ENCODE measurements at places on chromosomes 2 and 18.

- DNase-seq, result no peak
Observed at GRCh38 chr2:39068299-39069135, 52.3 kb downstream of the SOS1 start.

GRCh38 chr2:228648541-228648940 is 467.1 kb upstream of the SPHKAP start:
- DNase-seq, result no peak

DNA sequence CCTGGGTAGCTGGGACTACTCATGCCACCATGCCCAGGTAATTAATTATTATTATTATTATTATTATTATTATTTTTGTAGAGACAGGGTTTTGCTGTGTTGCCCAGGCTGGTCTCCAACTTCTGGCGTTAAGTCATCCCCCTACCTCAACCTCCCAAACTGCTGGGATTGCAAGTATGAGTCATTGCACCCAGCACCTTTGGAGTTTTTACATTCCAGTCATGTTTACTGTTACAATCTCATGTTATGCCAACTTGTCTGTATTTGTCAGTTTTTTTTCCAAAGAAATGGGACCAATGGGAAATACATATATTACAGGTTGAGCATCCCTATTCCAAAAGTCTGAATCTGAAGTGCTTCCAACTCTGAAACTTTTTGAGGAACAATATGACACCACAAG is 903.8 kb downstream of the SLC4A3 start:
- no peak for DNase-seq

DNA sequence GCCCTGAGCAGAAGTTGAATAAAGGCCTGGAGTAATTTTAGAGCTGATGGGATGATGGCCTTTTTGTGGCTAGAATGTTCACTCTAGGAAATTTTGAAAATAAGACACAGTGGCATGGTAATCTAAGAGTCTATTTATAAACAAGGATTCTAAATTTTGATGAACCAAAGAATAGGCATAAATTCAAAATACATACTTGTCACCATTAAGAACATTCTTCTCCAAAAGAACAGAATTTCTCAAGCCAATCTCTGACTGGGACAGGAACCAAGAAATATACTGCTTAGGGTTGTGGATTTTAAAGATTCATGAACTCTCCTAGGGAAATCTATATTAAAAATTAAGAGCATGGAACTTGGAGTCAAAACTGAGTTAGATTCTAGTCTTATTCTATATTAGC is 98.2 kb upstream of the SETBP1 start:
- DNase-seq, result no peak

DNA sequence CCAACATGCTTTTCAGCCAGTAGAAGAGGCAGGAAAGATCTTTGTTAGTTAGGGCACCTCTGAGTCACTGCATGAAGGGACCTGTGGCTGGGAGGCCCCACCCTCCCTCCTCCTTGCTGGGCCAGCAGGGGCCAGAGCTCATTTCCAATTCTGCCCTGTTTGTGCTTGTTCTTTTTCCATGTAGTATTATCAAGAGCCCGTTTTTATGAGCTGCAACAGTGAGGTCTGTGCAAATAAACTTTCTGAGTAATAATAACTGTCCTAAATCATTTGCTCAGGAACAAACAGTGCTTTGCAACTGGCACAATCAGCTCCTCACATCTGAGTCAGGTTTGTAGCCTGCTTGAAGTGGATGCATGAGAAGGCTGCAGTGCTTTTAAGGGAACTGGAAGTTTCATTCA is 128.0 kb downstream of the ARL4C start:
- peak; percentile 66 for DNase-seq

DNA sequence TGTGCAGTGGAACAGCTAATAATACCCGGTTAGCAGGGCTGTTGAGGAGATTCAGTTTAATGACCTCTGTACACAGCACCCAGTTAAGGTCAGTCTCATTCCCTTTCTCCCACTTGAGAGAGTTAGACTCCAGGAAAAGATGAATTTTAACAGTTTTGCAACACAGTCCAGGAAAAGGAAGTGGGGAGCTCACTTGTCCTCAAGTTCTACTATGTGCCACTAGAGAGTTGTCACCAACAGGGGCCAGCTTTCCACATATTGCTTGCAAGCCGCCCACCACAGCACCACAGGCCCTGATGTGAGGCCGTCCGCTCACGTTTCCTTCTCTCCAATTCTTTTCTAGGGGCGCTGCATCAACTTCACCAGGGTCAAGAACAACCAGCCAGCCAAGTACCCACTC is 142.1 kb downstream of the GFPT1 start:
- DNase-seq, result no peak

GRCh38 chr18:48347756-48348326 is 61.3 kb downstream of the ZBTB7C start:
- DNase-seq, result no peak

- DNase-seq, result peak; percentile 36
Observed at GRCh38 chr2:43222475-43223309, 3.7 kb downstream of the ZFP36L2 start.

DNA sequence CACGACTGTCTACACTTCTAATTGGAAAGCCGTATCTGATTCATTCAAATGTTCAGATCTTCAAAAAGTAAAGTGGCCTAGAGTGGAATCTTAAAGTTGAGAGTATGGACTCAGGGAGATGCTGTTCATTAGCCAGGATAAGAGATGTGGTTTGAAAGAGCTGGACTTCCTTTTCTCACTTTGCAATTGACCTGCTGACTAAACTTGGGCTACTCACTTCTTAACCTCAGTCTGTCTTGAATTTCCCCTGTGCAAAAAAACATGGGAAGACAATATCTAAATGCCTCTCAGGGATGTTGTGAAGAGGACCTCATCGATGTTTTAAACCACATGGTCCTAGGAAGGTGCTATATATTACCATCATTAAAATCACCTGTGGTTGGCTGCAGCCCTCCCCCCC is 64.1 kb downstream of the BCL2 start:
- no peak for DNase-seq

GRCh38 chr18:36771245-36771644 is 57.6 kb downstream of the TPGS2 start:
- DNase-seq, result no peak

DNA sequence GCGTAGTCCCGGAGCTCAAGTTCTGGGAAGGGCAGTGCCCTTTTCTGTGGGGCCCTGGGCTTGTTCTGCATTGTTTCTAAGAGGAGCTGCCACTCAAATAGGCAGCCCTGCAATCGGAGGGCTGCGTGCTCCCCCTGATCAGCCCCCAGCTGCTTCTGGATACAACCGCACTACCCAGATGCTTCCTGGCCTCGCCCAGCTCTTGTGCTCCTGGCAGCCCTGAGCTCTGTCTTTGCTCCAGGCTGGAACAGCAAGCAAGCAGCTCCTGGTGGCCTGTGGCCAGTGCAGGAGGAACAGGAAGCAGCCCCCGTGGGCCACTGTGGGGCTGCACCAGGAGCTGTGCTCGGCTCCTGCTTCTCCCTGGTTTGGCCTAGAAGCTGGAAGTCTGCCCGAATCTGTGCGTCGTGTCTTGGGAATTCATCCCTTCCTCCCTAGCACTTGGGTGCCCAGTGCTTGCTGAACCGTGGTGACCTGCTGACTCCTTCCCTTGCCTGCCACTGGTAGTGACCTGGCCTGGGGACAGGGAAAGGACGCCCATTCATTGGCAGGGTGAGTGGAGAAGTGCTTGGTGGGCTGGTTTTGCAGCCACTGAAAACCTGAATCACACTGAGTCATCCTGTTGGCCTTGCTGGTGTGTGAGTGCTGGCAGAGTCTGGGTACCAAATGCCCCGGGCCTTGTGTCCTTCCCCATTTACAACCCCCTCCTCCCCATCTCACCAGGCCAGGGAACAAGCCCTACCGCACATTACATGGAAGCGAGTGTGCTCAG is 27.3 kb upstream of the NTSR2 start:
- peak; percentile 75 for DNase-seq

DNA sequence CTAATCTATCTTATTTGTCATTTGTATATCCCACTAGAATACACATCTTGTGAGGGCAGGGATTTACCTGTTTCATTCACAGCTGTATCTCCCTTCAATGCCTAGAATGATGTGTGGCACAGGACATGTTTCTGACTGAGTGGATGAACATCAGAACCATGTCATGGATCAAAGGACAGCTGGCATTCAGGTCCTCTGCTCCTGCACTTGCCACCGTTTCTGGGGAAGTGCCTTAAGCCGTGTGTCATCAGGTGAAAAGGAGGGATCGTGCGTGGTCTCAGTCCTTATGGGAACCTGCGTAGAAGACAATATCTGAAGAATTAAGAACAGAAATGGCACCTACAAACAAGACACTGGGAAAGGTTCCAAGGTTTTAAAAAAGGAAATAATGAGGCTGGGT is 206.1 kb upstream of the GATA6 start:
- DNase-seq, result no peak

DNA sequence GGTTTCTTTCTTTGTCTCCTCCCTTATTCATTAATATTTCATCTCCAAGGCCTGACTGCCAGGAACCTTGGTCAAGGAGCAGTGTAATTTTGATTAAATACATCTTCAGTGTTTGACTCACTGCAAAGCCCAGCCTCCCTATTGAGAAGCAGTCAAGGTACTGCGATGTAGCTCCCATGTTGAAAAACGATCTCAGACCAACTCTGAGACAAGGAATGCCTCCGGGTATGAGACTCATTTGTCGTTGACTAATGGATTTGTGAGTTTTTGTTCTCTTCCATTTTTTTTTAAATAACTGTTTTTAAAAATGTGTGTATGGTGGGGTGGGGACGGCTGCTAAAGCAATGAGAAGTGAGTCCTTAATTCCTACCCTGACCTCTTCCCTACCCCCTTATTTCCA is 361.6 kb downstream of the SOX11 start:
- no peak for DNase-seq

- DNase-seq, result no peak
Observed at GRCh38 chr2:140714586-140714985, 1416.2 kb downstream of the LRP1B start.

DNA sequence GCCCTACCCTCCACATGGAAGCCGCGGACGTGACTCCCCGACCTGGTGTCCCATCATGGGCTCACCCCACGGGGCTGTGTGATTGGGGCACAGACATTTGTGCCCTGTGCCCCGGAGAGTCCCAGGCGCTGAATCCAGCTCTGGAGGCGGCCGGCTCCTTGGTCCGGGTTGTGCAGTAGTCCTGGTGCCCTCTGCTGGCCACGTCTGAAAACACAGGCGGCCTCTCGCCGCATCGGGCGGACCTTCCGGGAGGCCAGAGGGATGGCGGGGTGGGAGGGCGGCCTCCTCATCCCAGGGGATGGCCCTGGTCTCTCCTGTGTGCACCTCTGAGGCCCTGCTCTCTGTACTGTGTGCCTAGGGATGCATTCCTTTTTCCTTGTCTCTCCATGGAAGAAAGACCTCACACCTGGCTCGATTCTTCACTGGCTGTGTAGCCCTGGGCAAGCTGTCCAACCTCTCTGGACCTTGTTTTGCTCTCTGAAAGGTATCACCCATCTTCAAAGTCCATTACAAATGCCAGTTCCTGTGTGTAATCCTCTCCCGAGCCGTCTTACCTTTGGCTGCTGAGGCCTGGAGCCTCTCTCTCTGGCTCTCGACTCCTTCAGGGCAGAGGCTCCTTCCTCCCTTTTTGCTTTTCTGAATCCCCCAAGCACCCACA is 27.6 kb downstream of the CELF4 start:
- DNase-seq, result peak; percentile 46

Measured in astrocyte of the spinal cord (primary cell).